ENCODE measurements at places on chromosomes 2 and 18.

GRCh38 chr2:136448986-136449780 is 316.2 kb upstream of the THSD7B start:
- no peak for DNase-seq

- DNase-seq: no peak
Observed at GRCh38 chr2:182057002-182057401, 71.3 kb downstream of the PPP1R1C start.

GRCh38 chr18:70160073-70160678 is 45.3 kb downstream of the RTTN start:
- DNase-seq: no peak

- DNase-seq: no peak
Observed at GRCh38 chr18:43705850-43706249, 428.6 kb upstream of the SYT4 start.

DNA sequence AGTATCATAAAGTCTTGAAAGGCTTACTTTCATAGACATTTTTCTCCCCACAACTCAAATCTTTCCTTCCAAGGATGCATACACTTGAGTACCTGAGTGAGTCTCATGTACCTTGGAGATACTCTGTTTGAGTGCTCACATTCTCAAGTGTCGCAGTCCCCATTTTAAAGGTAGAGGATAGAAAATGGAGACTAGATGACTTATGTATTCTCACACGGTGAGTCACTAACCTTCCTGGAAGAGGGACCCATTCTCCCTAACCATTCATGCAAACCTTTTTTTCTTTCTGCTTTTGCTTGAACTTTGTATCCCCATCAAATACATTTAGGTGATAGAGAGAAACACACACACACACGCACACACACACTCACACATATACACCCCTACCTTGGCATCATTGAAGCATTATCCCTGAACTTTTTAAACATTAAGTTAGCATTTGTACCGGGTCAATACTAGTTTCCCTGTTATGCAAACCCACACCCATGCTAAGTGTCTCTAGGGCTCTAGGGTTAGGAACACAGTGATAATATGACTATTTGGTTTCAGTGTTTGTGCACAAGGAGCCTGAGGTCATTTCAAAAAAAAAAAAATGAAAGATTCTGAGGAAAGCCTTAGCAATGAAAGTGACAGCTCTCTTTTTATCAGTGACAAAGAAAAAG is 236.2 kb downstream of the IKZF2 start:
- DNase-seq: no peak

DNA sequence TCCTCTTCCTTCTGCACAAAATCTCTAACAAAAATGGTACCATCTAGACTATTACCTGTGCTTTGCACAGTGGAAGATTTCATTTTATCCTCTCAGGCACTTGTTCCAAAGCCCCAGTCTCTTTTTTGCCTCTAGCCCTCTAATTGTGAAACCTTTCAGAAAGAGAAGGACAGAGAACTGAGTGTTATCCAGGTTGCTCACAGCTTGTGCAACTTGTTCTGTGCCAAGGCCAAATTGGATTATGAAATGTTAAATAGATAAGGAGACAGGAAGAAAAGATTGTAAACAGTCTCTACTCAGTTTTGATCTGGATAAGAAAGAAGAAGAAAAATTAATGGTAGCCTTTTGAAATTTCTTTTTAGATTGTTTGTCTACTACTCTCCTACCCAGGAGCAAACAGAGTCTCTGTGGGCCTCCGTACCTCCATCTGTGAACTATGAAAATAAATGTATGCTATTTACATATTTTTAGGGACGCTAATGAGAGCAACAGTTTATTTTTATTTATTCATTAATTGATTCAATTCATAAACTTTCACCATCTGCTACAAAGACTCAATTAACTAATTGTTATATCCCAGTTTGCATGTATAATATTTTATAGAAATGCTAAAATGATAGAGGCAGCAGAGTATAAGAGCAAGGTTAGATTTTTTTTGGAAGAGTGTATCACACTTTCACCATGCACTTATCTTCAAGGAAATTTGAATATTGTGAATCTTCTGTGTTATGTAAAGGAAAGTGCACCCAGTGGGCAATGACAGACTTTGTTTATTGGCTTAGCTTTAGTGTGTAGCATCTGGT is 339.0 kb upstream of the ETAA1 start:
- DNase-seq: no peak

DNA sequence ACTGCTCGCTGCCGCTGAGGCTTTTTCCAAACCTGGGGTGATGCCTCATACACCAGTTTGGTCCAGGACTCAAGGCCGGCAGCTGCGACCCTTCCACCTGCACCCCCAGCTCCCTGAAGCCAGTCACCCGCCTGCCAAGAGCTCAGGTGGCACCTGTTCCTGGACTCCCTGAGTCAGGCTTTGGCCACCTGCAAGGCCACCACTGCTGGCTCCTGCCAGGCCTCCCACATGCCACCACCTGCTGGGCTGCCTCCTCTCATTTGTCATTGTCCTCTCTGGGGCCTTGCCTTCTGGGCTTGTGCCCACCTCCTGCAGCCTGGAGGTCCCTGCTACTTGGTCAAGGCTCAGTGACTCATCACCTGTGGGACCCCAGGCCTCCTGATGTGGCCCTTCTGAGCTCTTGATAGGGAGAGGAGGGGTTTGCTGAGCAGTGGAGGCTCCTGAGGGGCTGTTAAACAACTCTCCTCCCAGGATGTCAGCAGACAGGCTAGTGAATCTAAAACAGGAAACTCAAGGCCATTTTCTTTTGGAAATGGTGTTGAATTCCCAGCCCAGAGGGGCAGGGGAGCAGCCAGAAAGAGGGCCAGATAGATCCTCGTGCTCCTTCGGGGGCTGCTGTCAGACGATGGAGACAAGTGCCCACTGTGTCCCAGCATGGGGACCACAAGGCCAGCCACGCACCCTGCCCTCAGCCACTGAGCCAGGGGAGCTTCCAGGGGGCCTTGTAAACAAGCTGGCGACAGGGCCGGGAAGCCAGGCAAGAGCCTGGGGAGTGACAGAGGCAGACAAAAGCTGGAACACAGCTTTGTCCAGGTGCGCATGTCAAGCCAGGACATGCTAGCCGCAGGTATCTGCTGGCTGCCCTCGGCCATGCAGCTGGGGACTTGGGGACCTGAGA is 416.8 kb downstream of the LRATD1 start:
- no peak for DNase-seq

GRCh38 chr2:2587354-2587753 is 256.3 kb upstream of the MYT1L start:
- no peak for DNase-seq

GRCh38 chr2:1283020-1283801 is 130.1 kb upstream of the TPO start:
- DNase-seq: no peak

GRCh38 chr2:139165041-139165440 is 384.9 kb upstream of the NXPH2 start:
- no peak for DNase-seq

- DNase-seq: no peak
Observed at GRCh38 chr2:78940998-78941397, 84.5 kb upstream of the REG3G start.

GRCh38 chr2:71348302-71348701 is 16.7 kb downstream of the ZNF638 start:
- no peak for DNase-seq

DNA sequence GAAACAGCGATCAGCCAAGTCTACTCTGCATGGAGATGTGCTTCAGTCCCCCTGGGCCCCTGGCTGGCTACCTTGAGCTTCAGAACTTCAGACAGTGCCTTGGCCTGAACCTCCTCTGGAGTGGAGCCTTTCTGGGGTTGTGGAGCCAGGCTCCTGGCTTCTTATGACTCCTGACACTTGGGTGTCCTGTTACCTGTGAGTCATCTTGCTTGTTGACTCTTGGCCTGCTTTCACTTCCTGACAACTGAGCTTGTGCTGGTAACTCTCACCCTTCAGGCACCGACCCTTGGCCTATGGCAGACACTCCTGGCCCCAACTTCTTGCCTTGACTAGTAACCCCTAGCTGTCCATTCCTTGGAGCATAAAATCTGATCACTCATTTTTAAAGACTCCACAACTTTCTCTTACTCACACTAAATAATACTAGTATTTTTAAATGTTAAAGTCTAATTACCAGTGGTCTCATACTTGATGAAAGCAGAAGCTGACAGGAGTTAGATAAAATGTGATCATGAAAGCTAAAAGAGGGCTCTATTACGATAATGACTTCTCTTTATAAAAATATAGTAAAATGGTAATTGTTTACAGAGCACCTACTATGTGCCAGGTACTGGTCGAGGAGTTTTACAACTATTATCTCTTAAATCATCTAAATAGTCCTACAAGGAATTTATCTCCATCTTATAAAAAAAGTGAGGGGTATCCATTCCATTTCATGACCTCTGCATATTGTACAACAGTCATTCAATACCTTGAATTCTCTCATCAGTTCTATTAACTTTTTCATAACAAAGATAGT is 46.3 kb upstream of the VIT start:
- no peak for DNase-seq

DNA sequence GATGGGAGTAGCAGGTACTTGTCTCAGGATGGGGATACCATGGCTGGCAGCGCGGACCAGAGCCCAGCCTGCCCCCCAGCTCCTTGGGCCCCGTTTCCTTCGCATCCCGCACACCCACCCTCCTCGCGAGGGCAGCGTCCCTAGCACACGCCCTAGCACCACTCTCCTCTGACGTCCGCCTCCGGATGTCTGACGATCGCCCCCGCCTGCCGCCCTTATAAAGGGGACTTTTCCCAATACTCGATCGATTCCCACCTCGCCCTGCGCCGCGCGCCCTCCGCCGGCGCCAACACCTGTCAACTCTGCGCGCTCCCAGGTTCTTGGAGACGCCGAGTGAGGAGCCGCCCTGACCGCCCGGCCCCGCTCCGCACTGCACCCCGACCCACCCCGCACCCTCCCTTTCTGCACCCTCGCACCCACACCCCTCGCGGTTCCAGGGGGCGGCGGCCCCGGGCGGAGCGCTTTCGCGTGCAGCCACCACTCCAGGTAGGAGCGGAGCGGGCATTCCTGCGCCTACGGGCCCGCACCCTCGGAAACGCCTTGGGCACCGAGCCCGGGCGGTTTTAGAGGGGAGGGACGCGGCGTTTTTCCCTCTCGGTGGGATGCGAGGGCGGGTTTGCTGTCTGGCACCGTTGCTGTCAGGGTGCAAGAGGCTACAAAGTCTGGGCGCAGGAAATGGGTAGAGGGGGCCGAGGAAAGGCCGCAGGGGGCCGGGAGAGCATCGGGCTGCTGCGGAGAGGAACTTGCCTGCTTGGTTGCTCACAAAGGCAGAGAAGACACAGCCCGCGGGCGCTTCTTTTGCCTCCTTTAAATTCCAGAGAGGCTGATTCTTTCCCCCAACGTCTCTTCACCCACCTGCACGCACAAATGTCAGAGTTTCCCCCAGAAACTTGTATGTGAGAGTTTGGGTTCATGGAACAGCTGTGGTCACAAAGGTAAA is at the start of gene SLC5A7:
TSS of gene SLC5A7 (plus strand) at position 247 of the 940 bp plus-strand sequence. CDS start 1,632 bp downstream, outside the sequence.
- no peak for DNase-seq

DNA sequence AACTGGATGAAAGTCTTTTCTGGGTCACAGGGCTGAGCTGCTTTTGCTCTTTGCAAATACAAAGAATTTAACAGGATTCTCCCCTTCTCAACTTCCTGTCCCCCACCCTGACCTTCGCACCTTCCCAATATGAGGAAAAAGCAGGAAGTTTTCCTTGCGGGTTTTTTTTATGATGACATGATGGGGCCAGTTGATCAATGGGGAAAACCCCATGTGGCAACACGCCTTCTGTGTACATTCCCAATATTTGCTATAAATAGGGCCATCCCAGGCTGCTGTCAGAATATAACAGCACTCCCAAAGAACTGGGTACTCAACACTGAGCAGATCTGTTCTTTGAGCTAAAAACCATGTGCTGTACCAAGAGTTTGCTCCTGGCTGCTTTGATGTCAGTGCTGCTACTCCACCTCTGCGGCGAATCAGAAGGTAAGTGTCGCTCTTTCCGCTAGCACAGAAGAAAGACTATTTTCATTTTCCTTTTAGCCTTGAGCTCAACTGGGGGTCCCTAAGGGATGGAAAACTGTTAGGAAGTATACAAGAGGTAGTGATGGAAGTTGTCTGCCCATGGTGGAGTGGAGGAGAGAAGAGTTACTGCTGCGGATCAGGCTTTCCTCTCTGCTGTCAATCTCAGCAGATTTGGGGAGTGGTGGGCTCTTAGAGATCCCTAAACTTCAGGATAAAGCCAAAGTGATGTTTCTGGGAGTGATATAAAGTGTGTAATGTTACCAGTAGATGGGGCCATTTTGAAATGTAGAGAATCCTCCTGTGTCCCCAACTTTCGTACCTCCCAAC is at the start of gene CCL20:
TSS of gene CCL20 (plus strand) at position 281 of the 792 bp plus-strand sequence. CDS start at position 351, 70 bp downstream.
- DNase-seq: no peak

DNA sequence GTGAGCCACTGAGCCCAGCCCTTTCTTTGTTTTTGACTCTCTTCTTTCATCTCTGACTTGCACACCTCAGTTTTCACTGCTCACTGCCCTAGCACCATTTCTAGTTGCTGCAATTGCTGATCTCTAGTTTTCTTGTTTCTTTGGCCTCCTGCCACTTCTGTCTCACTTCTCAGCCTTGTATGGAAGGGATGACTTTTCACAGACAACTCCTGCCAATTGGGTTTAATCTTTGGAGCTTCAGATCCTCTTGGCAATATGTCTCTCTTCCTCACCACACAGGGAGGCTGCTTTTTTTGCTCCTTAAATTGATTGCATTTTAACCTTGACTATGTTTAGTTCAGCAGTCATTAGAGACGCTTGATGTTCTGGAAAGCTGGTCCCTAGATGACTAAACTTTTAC is 323.1 kb downstream of the CTNNA2 start:
- no peak for DNase-seq

DNA sequence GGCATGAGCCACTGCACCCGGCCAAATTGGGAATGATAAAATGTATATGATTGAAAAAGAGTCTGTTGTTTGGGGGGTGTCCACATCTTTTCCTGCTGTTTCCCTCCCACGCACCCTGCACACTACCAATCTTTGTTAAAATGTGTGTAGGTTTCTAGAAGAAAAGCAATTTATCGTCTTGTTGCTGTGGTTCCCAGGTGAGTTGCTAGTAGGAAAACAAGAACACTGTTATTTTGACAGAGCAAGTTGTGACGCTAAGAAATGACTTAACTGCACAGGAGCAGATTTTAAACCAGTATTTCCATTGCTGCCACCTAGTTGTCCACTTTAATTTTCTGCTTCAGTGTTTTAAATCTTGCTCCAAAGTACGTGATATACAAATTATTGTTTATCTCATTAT is 21.0 kb upstream of the USP14 start:
- DNase-seq: no peak
